ENCODE measurements at places on chromosomes 7 and 10.

DNA sequence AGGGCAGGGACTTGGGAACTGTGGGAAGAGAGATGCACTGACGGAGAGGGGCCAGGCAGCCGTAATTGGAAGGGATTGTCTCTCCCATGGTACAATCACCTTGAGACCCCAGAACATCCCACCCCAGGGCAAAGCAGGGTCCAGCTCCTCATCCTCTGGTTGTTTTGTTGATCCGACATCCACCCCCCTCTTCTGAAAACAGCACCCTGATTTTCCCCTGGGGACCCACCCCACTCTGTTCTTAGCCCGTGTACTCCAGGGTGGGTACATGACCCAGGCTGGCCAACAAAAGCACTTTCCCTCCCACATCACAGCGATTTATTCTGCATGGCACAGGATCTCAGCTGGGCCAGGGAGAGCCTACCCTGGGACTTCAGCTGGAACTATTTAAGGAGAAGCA, 14.1 kb downstream of the PDZD7 start:
- no peak for DNase-seq

DNA sequence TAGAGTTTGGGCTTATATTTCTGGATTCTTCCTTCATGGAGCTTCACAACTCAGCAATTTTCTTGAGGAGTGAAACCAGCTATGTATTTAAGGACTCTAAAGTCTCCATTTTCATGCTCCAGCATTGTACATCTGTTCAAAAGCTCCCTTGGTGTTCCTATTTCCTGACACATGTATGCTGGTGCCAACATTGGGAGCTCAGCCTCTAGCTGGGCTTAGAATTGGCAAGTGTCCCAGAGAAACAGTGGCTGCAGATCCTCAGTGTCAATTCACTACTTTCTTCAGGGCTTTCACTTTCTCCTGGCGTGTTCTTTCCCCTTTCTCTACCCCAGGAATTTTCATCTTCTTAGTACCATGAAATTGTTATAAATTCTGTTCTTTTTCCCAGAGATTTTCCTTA, 103.1 kb downstream of the ZNF467 start:
- no peak for DNase-seq

GRCh38 chr10:61883371-61884025, 18.0 kb upstream of the ARID5B start:
- DNase-seq, result no peak

GRCh38 chr7:137996386-137996851, 5.5 kb downstream of the CREB3L2 start:
- DNase-seq, result no peak

DNA sequence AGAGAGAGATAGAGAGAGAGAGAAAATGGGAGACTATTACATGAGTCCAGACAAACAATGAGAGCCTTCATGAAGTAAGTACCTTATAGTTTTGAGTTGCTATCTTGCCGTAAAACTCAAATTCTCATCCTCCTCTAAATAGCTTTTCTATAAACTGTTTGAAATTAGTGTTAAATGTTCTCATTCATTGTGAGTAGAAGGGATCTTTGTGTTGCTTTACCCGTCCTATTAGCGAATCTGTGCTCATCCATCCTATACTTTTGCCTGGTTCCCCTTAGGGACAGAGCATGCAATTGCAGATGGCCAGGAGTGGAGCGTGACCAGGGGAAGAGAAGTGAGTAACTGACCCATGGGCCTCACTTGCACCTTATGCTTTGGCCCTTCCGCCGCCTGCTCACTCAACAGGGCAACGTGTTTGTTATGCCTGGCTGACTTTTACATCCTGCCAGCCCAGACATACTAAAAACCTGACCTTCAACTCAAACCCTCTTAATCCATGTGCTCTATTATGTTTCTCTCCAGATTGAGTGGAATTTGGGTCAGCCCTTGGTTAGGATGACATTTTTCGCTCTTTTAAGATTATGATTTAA, 244.2 kb upstream of the YAE1 start:
- no peak for DNase-seq

DNA sequence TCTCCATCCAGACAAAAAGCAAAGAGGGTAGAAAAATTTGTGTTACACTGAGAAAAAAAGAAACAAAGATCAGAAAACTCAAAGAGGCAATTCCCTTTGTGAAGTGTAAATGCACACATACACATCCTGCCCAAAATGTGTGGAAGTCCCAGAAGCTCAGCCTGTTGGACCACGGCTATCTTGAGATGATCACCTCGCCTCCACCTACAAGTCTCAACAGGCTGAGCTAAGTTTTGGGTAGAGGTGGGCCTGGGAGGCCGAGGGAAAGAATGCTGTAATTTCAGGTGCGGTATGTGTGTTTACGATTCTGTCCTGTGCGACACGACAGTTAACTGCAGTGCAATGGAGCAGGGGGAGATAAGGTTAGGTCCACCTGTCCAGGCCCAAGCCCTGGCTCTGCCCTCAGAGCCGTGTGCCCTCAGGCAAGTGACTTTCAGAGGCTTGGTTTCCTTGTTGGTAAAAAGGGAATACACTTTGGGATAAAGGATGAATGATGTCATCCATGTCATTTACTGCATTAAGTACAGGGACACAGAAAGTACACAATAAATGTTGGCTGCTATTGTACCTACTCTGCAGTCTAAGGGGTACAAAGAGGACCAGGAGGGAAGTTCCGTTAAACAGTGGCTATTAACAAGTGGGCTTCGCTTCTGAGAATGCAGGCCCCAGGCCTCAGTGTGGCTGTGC, 67.3 kb downstream of the AFAP1L2 start:
- DNase-seq, result no peak

DNA sequence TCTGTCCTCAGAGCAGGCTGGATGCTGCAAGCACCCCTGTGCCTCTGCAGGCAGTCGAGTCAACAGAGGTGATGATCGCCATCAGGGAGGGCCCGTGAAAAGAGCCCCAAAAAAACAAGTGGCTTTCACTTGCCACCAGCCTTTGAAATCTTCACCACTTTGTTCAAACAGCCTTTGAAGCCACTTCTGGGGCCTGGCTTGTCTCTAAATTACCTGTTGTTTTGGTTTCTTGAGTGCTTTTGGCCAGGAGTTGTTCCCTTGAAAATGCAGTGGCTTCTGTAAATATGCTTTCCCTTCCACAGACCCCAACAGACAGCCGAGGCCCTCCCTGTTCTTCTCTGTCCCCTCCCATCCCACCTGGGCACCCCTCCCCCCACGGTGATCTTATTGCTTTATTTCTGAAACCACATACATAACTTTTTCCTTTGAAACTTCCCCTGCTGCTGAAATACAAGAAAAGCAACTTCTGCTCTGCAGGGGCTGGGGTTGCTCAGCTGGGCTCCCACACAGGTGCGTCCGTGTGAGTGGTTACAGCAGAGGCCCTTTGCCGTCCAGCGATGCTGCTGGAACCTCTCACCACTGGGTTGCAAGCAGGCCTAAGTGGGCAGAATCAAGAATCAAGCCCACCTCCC, 283.8 kb upstream of the SHH start:
- DNase-seq, result no peak

GRCh38 chr7:75732764-75733630, 5.7 kb downstream of the HIP1 start:
- DNase-seq, result no peak

GRCh38 chr10:44706745-44707144, 204.4 kb upstream of the TMEM72 start:
- no peak for DNase-seq

DNA sequence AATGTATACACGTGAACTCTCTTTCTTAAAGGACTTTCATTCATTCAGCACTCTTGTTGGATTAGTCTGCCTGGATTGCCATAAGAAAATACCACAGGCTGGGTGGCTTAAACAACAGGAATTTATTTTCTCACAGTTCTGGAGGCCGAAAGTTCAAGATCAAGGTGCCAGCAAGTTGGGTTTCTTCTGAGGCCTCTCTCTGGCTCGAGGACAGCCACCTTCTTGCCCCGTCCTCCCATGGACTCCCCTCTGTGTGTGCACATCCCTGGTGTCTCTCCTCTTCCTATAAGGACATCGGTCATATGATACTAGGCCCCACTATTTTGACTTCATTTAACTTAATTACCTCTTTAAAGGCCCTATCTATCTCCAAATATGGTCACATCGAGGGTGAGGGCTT, 110.4 kb upstream of the BMPER start:
- DNase-seq, result no peak

DNA sequence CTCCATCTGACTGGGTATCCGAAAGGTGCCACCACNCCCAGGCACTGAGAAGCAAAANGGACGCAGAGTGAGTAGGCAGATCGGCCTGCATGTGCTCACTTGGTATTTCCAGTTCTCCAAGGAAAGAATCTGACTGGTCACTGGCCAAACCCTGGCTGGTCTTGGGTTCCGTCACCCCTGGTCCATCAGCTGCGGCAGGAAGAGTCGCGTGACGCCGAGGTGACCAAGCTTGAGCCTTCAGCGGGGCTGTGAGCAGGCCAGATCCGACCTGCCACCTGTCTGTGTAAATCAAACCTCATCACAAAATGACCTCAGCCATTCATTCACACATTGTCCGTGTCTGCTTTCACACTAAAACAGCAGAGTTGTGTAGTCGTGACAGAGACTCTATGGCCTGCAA, 28.8 kb upstream of the CHST15 start:
- DNase-seq, result no peak

- DNase-seq, result no peak
Measured at GRCh38 chr10:15744217-15744865, 24.6 kb upstream of the ITGA8 start.

DNA sequence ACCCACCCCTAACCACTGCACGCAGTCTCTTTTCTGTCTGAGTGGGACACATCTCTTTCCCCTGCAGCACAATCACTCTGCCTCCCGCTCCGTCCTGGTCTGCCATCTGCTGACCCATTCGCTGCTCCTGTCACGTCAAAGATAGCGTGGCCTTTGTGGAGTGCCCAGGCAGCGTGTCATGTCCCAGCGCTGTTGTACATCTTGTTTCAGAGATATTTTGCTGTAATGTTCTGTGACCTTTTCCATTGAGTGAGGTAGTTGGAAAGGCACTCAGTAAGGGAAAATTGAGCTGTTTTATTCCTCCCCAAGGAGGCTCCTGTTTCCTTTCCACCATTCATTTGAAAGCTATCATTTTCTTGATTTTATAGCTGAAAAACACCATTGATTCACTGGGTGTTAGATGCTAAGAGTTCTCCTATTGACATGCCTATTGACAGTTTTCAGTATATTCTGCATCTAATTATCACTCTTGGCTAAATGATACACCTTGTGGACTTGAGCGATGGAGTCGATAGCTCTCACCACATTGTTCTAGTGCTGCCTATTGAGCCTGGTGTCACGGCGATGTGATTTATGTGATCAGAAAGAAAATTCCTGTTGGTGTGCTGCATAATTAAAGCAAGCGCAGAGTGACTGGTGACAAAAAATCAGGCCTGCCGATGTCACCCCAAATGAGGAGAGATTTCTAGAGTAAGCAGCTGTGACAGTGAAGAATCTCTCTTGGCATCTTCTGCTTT, 372.6 kb downstream of the LRMDA start:
- DNase-seq, result no peak

- no peak for DNase-seq
Measured at GRCh38 chr10:121404611-121405010, 193.6 kb downstream of the FGFR2 start.

DNA sequence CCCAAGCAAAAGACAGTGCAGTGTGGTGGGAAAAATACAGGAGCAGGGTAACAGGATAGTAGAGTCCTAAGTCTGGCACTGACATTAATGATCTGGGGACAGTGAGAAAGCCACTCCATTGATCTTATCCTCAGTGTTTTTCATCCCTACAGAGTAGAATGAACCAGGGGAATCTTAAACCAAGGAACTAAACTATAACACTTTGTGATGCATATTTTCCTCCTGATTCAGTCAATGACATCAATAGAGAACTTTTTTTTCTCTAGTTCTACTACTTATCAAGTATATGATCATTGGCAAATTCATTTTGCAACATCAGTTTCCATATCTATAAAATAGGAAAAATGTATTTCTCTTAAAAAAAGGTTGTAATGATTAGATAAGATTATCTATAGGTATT, 151.1 kb downstream of the TMEM26 start:
- DNase-seq, result no peak

DNA sequence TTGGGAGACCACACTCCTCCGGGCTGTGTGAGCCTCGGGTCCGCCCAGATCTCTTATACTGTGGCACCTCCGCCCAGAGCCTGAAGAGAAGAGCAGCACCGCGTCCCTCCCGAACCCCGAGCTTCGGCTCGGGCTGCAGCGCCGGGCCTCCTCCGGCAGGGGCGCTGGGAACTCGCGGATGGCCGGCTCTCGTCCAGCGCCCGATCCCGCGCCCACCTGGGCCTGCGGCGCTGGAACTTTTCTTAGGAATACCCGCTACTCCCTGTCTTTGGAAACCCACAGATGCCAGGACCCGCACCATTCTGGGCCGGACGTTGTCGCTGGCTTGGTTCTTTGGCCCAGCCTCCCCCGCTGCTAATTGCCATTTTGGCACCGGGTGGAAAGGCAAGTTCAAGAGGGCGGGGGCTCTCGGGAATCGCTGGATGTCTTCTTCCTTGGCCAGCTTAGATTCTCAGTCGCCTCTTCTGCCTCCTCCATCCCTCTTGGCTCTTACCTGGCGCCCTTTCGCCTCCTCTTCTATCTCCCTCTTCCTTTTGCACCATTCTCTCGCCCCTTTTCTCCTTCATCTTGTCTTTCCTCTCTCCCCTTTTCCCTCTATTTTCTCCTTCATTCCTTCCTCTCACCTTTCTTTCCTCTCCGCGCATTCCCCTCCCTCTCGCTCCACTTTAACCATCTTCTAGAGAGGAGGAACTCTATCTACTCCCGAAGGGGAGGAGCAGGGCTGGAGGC, 2.1 kb upstream of the SORCS3 start:
- no peak for DNase-seq

- no peak for DNase-seq
Measured at GRCh38 chr7:27129729-27130539, 623 bp downstream of the HOXA4 start.

DNA sequence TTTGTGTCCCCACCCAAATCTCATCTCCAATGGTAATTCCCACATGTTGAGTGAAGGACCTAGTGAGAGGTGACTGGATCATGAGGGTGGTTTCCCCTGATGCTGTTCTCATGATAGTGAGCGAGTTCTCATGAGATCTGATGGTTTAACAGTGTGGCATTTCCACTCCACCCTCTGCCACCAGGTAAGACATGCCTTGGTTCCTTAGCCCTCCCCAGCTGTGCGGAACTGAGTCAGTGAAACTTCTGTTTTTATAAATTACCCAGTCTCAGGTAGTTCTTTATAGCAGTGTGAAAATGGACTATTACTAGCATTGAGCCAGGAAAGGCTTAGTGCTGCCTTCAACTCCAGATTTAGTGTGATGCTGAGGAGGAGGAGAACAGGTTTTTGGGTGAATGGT, 222.2 kb downstream of the ADRA2A start:
- no peak for DNase-seq

GRCh38 chr7:37212051-37212450, 236.6 kb downstream of the ELMO1 start:
- DNase-seq, result no peak

DNA sequence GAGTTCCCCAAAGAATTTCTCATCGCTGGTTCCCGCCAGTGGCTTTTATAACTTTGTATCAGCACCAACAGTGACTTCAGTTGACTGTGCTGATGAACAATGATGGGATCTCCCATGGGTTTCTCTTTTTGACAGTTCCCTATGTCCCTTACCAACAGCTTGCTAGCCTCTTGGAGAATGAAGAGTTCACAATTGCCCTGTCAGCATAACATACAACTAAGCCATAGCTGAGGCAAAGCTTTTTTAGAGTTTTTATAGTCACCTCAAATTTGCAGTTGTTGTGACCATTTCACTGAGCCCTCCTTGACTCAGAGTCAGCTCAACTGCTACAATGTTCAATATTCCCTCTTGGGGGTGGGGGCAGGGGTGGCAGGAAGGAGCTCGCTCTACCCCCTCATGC, 179.8 kb downstream of the TFEC start:
- no peak for DNase-seq

All from stimulated activated CD8-positive, alpha-beta memory T cell treated with anti-CD3 and anti-CD28 coated beads, Interleukin-2, amount 100 ng/mL, for 1 hour (primary cell).